Activated CD4-positive, alpha-beta T cell treated with anti-CD3 and anti-CD28 coated beads, Interleukin-2, amount 50 U/mL, for 48 hours (primary cell): ENCODE measurements at places on chromosomes 5 and 9.

- no peak for DNase-seq
Observed at GRCh38 chr9:123353041-123353440, 3.0 kb upstream of the CRB2 start.

- no peak for DNase-seq
Observed at GRCh38 chr5:138600446-138600845, 25.2 kb upstream of the HSPA9 start.

DNA sequence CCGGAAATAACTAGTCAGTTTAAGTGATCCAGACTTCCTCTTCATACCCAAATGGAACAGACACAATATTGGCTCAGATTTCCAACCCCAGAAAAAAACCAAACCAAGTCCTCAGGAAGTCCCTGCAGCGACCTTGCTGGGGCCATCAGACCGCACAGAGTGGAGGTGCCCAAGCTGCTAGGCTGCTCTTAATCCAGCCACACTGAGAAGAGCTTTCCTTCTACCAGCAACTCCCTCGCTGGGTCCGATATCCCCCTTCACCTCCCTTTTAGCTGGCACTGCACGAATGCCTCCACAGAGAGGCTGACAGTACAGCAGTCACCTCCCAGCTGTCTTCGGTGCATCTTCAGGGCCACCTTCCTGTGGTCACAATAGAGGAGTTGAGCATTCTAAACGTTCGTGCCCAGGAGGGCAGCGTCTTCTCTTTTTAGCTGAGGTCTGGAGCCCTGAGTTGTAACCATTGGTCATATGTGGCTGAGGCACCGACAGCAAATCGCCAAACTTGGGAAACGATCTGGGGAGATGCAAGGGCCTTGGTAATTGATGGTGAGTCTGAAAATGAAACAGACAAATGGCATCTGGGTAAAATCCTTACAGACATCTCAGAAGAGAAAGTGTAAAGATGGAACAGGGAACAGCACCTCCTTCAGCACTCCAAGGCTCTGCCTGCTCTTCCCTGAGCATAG is 5.7 kb downstream of the NAIF1 start:
- peak; percentile 16 for DNase-seq

- no peak for DNase-seq
Observed at GRCh38 chr5:154138701-154139100, 51.8 kb upstream of the GALNT10 start.

GRCh38 chr5:149913436-149914419 is 30.9 kb downstream of the PDE6A start:
- no peak for DNase-seq

GRCh38 chr9:13898957-13899356 is 415.0 kb downstream of the NFIB start:
- DNase-seq, result no peak

DNA sequence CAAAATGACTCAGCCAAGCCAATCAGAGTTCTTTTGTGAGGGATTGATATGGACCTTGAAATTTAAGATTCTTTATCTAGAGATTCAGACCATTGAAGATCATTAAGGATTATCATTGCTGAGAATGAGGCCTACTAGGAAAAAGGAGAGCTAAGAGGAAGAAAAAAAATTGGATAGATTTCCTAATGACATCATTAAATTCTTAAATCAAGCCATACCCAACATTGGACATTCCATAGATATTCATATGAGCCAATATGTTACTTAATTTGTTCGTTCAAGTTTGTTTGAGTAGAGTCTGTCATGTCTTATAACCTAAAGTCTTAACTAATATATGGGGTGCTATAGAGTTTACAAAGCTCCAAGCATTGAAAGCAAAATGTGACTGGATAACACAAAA is 727.9 kb upstream of the SEMA6A start:
- no peak for DNase-seq

GRCh38 chr5:102511666-102512065 is 12.9 kb upstream of the SLCO6A1 start:
- no peak for DNase-seq

DNA sequence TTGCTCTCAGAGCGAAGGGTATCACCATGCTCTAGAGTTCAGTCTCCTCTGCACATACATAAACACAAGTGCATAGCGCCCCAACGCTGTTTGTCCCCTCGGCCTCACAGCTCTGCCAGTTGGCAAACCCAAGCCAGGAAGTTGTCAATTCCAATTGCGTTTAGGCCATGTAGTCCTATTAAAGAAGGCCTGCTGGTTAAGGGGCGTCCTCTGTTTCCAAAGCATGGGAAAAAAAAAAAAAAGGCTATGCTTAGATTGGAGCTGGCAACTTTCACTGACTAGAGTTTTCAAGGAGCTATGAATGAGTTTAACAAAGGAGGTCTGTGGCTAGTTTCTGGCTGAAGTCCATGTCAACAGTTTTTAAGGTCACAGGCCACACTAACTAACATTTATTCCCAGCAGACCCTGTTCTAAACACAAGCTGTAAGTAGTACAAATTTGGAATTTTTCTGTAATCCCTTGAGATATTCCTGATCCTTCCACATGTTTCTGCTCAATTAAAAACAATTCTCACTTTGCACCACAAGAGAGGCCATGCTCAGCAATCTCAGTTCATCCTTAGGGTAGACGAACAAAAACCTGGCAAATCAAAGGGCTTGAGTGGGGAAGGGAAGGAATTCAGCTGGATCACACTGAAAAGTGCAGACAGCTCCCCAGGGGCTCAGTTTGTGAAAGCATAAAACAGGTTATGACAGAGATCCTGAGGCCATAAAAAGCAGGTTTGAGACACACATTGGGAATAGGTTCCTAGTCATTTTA is 187.7 kb downstream of the DENND1A start:
- DNase-seq, result no peak

DNA sequence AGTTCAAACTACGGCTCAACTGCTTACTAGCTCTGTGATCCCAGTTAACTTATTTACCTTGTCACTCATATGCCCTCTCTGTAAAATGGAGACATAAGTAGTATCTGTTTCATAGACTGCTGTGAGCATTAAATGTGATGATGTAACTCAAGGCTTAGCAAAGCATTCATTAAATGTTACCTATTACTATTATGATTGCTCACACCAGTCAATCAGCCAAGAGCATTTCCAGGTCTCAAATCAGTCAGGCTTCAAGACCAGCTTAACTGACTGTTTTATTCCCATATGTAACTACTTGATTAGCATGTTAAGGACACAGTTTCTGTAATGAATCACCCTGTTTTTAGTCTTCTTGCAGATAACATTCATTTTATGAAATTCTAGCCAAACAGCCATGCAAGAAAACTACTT is 413.3 kb downstream of the MLLT3 start:
- no peak for DNase-seq

GRCh38 chr5:35218981-35219380 is 11.3 kb downstream of the PRLR start:
- DNase-seq, result no peak

GRCh38 chr5:68225188-68225910 is 9.8 kb downstream of the PIK3R1 start:
- no peak for DNase-seq

- no peak for DNase-seq
Observed at GRCh38 chr5:58675341-58675740, 92.5 kb downstream of the RAB3C start.
